ENCODE measurements at places on chromosomes 1 and 21.

DNA sequence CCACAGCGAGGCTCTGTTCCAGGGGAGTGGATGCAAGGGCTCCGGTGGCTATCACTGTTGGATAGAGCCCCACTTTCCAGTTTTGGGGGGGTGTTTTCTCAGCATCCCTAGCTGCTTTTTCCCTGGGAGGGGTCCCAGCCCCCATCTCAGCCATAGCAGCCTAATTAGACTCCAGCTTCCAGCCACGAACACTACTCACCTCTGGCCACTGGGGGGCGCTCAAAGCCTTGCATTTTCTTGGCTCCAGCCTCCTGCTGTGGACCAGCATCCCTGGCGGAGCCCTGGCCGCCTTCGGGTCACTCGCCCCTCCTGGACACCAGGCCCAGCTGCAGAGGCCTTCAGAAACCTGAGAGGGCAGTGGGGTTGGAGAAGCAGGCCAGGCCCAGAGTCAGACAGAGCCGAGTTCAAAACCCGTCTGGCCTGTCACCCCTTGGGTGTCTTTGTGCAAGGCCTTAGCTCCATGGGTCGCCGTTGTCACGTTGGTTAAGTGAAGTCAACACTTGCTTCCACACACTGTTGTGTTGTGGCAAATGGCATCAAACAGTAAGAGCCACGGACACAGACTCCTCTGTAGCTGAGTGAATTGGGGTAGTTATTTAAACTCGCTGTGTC, 93.5 kb upstream of the ACTL8 start:
- peak; percentile 65 for DNase-seq

DNA sequence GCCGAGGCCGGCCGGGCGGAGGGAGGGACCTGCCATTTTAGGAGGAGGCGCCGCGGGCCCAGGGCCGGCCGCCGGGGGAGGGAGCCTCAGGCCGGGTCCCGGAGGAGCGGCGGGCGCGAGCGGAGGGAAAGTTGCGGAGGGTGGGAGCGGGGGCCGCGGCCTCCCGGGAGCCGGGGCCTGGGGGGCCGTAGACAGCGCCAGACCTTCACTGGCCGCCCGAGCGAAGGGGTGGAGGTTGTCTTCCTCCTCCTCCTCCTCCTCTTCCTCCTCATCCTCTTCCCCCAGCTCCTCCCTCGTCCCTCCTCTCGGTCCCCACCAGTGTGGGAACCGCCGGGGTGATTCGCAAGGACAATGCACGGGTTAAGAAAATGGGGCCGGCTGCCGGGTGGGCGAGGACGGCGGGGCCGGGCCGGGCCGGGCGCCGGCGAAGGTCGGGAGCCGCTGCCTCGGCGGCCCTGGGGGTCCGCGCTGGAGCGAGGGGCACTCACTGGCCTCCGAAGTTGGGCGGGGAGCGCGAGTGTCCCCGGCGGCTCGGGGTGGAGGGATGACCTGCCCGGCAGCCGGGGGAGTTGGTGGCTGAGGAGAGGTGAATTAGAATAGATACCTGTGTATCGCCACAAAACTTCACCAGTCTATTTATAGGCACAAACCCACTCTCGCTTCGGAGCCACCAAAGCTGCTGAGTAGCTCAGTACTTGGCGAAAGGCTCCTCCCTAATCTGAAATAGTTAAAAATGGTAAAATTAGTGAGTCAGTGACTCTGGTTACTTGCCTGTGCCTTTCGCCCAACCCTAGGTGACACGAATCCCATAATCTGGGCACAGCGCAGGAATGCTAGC, 1.3 kb downstream of the DYRK1A start:
- peak; percentile 71 for DNase-seq

- peak; percentile 81 for DNase-seq
Observed at GRCh38 chr1:11550664-11551283, 71.8 kb downstream of the DISP3 start.

- no peak for DNase-seq
Observed at GRCh38 chr1:108583757-108584427, 24.0 kb downstream of the EEIG2 start.

- peak; percentile 80 for DNase-seq
Observed at GRCh38 chr1:181139631-181140061, 51.1 kb downstream of the IER5 start.

DNA sequence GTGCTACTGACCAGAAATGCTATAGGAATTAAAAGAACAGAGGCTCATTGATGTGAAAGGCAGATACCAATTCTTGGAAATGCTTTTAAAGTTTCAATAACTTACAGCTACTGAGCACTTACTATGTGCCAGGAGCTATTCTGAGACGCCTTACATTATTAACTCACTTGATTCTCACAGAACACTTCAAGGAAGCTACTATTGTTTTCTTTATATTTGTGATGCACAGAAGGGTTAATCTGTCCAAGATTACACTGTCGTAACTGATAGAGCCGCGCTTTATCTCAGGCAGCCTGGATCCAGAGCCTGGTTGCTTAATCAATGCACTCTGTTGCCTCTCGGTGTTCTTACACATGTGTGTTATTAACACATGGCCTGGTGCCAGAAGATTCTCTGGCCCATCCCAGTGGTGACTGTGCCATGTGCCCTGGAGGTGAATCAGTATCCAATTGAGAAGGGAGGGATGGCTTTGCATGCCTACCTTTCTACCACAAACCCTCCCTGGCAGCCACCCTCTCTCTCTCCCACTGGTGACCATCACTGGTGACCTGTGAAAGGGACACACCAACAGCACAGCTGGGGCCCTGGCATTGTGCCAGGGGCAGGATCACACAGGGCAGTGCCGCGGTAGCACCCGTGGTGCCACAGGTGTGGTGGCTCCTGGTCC, 8.8 kb downstream of the FMO1 start:
- peak; percentile 56 for DNase-seq

- peak; percentile 4 for DNase-seq
Observed at GRCh38 chr1:43143441-43143888, 28.6 kb downstream of the EBNA1BP2 start.

DNA sequence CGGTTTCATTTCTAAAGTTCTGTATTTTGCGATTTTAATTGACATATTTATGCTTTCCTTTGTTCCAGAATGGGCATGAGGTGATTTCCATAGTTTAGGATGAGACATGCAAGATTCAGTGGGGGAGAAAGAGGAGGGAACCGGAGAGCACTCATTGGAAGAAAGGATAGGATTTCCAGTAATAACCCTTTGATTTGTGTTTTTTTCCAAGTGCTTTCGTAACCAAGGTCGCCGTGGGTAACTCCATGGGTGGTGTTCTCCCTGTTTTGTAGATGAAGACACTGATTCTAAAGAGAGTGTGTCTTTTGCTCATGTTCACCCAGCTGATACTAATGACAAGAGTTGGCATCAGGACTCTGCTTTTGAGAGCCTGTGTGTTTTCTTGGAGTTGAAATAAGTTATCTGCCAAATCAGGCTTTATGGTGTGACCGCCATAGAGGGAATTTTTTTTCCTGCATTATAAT, 170.1 kb downstream of the DHRS3 start:
- peak; percentile 74 for DNase-seq

- DNase-seq = peak; percentile 55
Observed at GRCh38 chr1:52552236-52552504, 722 bp downstream of the TUT4 start.

GRCh38 chr1:79355090-79355489, 348.6 kb upstream of the ADGRL4 start:
- peak; percentile 67 for DNase-seq
